ENCODE measurements at places on chromosomes 12 and 14.

- no peak for DNase-seq
Measured at GRCh38 chr12:111359231-111359913, 9.5 kb downstream of the PHETA1 start.

- DNase-seq = no peak
Measured at GRCh38 chr14:68757618-68758081, 35.2 kb downstream of the ZFP36L1 start.

- DNase-seq = no peak
Measured at GRCh38 chr12:132219323-132219722, 75.1 kb downstream of the NOC4L start.

DNA sequence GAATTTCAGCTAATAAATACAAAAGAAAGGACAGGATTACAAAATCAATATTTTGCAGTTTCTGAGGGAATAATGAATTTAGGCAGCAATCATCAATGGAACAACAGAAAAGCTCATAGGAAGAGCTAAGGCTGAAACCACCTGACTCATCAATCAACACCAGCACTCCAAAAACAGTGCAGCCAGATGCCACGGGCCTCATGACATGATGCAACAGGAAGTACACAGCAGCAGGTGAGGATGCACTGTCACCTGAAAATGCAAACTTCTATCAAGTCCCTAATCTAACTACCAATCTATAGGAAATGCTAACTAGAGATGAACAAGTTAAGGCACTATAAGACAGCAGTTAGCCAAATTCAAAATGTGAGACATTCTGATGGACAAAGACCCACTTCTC, 21.7 kb downstream of the GNS start:
- DNase-seq = peak; percentile 16

- DNase-seq = no peak
Measured at GRCh38 chr14:36035675-36036074, 140.8 kb downstream of the PTCSC3 start.

DNA sequence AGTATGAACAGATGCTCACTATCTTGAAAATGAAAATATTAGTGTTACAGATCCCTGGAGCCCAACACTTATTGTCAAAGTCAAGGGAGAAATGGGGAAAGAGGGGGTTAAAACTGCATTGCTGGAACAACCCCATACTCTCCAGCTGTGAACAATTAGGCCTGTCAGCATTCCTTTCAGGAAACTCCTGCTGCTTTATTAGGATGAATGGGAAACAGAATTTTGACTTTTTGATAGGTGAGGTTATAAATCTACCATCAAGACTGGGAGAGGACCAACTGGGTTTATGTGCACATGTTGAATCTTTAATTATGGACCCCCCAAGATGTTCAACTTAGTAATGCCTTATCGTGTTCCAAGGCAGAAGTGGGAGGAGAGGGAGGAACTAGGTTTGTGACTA, 85.0 kb downstream of the TMTC1 start:
- no peak for DNase-seq
